ENCODE measurements at places on chromosomes 3 and 15. TPM values are rescaled to one million over a fixed set of nuclear protein-coding genes. Genes with fewer than 3 reads are reported as not detected.

Gene C2CD4B
- total RNA-seq: 4.7 TPM

Gene EIF2A
- total RNA-seq: 266 TPM

Gene RPUSD2
- 0.77 TPM for total RNA-seq

Gene P2RY13
- total RNA-seq: 1.2 TPM

DNA sequence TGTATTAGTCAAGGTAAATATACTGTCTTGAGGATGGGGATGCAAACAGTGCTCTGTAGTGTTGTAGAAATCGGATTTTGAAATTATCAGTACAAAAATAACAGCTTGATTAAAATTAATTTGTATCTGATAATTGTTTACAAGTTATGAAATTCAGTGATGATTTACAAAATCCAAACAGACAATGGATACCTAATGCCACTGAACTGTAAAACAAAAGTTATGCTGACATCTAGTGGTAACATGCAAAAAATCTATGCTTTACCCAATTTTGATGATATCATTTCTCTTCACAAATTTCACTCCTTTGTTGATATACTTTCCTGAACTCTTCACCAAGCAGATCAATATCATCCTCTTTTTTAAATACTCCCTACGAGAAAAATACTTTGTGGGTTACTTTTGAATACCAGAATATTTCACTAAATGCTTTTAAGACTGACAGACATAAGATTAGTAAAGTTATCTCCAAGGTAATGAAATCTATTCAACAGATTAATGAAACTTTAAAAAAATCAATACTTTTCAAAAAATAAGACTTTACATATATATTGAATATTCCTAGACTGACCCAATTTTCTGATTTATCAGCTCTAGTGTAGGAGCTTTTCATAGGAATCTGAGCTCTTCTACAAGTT is 36.0 kb downstream of the MNS1 start:
- DNase-seq: no peak

DNA sequence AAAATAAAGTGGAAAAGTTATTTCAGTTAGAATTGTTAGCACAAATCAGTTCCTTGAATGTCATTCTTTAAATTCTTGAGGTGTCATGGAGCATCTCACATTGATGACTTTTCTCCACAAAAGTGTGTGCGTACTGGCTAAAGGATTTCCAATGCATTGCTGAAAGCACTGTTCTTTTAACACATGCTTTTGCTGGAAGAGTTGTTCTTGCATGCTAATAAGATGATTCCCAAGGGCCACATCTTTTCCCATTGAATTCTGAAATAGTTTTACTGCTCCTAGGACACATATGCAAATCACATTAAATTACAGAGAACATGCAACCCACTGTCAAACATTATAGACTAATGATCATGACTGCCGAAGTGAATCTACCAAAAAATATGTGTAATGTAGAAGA is 516.3 kb upstream of the CADM2 start:
- no peak for DNase-seq

- no peak for DNase-seq
These were observed 331.3 kb upstream of the RBMS3 start for GRCh38 chr3:28949580-28949979.

DNA sequence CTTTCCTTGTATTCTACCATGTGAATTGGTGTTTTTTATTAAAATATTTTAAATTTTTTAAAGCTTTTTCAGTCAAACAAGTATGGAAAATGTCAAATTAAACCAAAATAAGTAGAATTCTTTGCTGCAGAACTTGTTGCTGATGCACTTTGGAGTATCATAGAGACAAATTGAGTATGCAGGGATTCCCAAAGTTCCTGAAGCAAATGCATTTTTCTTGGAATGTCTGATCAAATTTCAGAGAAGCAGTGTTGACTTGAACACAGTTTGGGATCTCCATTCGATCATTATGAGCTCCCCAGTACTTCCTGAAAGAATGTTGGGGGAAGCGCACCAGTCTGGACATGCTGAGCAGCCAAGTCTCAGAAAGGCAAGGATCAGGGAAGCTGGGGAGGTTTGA is 517.8 kb upstream of the CFAP20DC start:
- no peak for DNase-seq

GRCh38 chr15:43210172-43210745 is 10.6 kb downstream of the EPB42 start:
- no peak for DNase-seq

DNA sequence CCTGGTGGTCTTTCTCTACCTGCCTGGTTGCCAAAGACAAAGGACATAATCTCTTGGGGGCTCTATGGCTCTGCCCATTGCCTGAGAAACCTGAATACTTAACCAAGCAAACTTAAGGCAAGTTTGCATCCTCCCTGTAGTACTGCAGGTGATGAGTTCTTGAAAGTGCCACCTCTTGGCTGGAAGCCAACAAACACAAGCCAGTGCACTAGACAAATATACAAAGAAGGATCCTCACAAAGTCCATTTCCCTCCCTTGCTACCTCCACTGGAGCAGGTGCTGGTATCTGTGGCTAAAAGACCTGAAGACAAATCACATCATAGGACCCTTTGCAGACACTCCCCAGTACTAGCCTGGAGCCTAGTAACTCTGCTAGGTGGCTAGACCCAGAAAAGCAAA is 772.3 kb downstream of the SI start:
- no peak for DNase-seq

- DNase-seq: no peak
These were observed 2.8 kb upstream of the RIOX2 start for GRCh38 chr3:97974996-97975395.

GRCh38 chr3:61669203-61669602 is 107.8 kb downstream of the PTPRG start:
- DNase-seq: no peak

DNA sequence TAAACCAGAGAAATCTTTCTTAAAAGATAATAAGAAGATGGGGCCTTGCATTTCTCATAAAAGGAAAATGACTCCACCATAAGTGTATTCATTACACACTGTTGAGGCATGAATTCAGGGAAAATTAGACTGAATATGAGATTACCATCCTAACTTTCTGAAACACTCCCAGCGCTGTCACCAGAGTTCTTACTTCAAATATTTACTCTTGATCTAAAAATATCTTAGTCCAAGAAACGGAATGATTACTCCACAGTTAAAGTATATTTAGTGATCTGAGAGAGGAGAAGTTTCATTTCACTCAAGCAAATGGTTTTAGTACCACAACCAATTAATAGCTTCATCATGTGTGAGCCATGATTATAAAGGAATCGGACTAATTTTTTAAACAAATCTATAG is 300.3 kb downstream of the ZBTB20 start:
- no peak for DNase-seq

- no peak for DNase-seq
These were observed 411.7 kb downstream of the NAALADL2 start for GRCh38 chr3:175270866-175271265.

Measured in uterus (tissue), 4 donors.